Activated CD8-positive, alpha-beta memory T cell treated with anti-CD3 and anti-CD28 coated beads for 1 hour (primary cell): ENCODE measurements at places on chromosomes 2 and 18.

- DNase-seq: no peak
Measured at GRCh38 chr18:50656396-50656795, 96.5 kb downstream of the MAPK4 start.

DNA sequence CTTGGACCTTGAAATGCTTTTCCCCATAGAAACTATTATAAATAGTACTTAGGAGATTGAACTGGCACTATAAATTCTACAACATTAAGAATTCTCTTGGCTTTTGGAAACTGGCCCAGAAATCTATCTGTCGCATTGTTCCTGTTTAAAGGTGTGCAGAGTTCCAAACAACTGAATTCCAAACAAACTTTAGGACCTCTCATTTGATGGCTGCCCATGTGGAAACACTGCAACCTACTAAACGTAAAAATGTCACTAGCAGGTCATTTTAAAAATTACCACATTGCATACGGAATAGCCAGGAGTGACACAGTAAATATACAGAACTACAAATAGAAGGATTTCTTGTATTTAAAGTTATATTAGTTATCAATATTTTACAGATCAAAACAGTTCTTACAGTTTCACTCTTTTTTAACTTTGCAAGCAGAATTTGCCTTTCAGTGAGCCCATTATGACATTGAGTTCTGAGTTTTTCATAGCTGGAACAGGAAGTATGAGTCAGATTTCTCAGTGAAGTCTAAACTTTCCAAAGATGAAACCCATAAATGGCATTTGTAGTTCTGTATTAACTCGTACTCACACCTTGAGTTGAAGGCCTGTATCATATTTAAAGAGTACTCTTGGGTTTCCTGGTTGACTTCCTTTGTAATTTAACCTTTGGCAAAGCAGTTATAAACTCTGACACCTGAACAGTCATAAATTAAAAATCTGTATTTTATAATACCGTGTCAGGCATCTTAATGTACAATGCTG, 142.3 kb upstream of the BOD1L2 start:
- DNase-seq: no peak

- DNase-seq: no peak
Measured at GRCh38 chr2:152606941-152607340, 110.3 kb downstream of the PRPF40A start.

DNA sequence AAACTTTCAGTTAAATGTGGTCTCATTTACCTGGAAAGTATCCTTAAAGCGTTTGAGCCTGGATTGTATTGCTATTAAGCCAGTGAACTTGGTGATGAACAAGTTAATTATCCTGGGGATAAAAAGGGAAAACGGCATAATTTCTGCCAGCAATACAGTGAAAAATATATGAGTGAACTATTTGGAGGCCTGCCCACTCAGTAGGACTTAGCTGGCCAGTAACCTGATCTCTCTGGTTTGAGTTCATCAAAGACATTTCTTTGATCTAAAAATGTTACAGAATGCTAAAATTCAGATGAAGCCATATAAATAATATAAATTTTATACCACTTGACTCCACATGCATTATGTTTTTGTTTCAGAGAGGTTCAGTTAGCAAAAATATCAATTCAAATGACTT, 241.1 kb upstream of the VWC2L start:
- no peak for DNase-seq
